ENCODE measurements at places on chromosomes 1 and 21. TPM values are rescaled to one million over a fixed set of nuclear protein-coding genes. Genes with fewer than 3 reads are reported as not detected.

The OR2T35 gene
- total RNA-seq: not detected

The PIGR gene
- total RNA-seq: not detected

The CACNA1S gene
- total RNA-seq: 0.17 TPM

The BNIPL gene
- 0.06 TPM for total RNA-seq

The FCRL3 gene
- total RNA-seq: not detected
